MG63 (cell line): ENCODE measurements at places on chromosomes 4 and X.

GRCh38 chr4:180314972-180315371 lies 1928.2 kb upstream of the TENM3 start:
- DNase-seq: no peak

DNA sequence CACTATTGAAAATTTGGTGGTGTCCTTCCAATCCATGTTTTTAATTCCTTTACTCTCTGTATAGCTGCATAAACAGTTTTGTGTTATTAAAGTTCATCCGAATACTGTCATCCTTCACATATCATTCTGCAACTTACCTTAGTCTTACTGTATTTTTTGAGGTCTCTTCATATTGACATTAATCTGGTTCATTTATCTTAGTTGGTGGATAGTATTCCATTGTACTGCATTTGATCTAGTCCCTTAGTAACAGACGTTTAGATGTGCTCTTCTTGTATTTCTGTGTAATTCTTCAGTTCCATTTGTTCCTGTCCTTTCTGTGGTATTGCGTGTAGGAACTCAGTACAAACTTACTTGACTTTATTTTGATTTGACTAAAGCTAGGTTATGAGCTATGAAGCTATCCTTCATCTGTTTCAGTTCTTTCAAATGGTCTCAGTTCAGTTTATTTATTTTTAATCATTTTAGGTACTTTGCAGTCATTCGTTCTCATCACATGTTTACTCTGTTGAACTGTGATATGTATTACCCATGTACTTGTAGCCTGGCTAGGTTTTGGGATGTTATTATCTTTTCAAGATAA lies 41.3 kb downstream of the RAPGEF2 start:
- DNase-seq: no peak

GRCh38 chrX:16018291-16018690 lies 105.1 kb upstream of the GRPR start:
- DNase-seq: no peak

DNA sequence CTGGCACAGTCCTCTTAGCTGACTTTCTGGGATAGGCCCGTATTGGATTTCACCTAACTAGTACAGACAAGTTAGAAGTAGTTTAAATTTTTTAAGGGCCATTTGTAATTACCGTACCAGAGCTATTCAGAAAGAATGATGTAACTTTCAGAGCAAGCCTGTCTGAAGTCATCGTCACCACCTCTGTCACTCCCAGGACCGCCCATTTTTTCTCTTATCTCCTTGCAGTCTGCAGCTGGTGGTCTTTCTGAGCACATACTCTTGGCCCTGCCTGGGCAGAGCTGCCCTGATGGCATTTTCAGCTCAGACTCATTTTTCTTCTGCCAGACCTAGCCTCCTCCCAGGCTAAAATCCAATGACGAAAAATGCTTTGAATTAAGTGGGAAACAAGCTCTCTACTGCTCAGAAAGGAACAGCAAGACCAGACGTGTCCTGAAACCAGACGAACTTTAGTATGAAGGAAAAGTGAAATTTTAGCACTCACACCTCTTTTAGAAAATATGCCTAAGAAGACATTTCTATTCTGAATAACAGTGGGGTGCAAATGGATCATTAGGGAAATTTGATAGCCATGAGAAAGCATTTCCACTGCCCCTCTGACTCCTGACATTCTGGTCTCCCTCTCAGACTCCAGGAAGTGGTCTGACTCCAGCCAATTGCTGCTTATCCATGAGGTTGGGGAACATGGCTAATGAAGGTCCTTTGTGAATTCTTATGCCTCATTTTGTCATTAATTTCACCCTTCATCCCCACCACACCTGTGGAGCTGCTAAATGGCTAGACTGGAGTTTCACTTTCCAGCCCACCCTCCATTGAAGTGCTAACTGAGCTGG lies 162.4 kb upstream of the GYPA start:
- no peak for DNase-seq

- no peak for DNase-seq
Measured at GRCh38 chrX:131060147-131060546, 2.0 kb downstream of the ARHGAP36 start.

GRCh38 chr4:75561789-75562188 lies 5.9 kb downstream of the ODAPH start:
- DNase-seq: no peak

DNA sequence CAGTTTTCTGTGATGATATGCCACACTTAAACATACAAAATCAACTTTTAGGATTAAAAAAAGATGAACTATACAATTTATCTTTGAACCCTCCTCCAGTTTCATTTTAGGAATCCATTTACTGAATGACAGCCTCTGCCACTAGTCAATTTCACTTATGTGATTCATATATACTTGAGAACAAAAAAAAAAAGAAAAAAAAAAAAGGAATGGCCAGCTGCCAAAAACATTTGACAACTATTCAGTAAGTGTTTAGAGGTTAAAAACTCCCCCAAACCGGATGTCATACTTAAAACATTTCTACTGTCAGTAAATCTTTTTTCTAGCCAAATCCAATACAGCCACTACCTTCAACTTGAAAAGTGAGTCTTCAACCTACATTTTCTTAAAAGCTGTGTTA lies 266.7 kb upstream of the MAGEB2 start:
- no peak for DNase-seq

GRCh38 chrX:118736394-118737010 lies 9.1 kb downstream of the IL13RA1 start:
- peak; percentile 50 for DNase-seq

DNA sequence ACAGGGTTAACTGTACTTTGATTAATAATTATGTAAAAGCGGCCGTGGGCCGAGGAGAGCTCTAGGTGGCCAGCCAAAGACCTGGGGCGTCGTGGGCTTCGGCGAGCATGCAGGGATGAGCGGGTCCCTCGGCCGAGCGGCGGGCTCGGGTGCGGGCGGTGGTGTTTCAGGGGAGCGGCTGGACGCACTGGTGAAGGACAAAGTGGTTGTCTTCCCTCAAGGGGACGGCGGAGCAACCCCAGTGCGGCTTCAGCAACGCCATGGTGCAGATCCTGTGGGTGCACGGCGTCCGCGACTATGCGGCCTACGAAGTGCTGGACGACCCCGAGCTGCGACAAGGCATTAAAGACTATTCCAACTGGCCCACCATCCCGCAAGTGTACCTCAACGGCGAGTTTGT lies 103.0 kb upstream of the C1GALT1C1 start:
- no peak for DNase-seq

GRCh38 chr4:98932539-98932938 lies 3.6 kb upstream of the EIF4E start:
- DNase-seq: no peak

DNA sequence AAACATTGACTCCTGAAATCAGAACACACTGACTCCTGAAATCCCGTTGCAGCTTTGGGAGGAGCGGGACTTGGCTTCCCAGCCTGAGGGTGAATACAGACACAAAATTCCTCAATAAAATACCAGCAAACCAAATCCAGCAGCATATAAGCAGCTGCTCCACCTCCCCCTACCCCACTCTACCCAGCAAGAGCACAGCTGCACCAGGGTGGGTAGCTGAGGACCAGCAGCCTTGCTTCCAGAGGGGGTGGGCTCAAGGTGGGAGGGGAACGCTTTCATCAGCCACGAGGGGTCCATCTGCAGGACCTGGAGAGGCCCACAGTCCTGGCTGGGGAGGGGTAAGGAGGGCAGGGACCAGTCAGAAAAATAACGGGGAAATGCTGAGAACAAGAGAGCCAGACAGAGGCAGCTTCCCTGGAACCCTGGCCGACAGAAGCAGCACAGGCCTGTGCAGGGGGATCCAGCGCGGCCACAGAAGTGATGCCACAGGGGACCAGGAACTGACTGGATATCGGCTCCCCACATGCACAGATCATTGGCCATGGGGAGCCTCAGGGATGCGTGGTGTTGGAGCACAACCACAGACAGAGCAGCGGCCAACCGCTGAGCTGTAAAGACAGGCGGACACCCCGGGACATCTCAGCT lies 49.8 kb downstream of the FGFRL1 start:
- no peak for DNase-seq

DNA sequence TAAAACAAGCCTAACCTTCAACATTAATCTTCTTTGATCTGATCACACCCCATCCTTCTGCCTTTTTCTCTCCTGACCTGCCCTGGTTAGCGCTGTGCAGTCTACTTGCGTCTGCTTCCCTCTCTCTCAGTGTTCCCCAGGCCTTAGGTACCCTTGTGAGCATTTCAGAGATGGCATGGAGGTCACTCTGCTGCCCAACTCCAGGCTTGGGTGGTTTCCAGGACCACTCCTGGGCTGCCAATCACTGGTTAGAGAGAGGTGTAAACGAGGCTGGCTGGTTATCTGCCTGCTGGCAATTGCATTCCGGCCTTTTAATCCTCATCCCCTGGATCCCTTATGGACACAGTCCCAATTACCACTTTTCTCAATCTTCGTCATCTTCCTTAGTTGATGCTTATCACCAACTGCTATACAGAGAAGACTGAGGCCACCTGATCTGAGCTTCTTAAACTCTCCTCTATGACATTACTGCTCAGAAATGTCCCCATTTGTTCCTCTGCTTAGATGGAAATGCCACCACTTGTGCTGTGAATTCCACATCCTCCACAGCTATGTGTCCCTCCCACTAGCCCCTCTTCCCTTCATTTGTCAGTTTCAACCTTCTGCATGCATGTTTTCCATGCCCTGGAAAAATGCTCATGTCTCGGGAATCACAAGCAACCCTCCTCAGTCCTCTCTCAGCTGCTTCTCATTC lies 29.0 kb upstream of the BCLAF3 start:
- no peak for DNase-seq

DNA sequence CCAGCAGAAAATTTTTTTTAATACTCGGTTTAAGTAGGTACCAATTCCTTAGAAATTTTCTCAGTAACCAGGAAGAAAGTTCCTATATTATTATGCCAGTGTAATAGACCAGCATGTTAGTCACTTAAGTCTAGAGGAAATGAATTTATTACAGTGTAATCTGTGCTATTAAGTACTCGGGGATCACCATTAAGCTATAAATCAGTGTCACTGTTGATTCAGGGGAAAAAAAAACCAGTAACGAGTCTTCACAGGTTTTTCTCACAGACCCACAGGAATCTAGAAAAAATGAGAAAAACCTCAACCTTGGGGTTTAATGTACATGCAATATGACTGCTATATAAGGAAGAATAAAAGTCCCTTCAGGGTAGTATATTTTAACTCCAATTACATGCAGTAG lies 138.3 kb upstream of the IL1RAPL2 start:
- DNase-seq: no peak

GRCh38 chr4:15551740-15552446 lies 82.2 kb downstream of the CC2D2A start:
- no peak for DNase-seq

DNA sequence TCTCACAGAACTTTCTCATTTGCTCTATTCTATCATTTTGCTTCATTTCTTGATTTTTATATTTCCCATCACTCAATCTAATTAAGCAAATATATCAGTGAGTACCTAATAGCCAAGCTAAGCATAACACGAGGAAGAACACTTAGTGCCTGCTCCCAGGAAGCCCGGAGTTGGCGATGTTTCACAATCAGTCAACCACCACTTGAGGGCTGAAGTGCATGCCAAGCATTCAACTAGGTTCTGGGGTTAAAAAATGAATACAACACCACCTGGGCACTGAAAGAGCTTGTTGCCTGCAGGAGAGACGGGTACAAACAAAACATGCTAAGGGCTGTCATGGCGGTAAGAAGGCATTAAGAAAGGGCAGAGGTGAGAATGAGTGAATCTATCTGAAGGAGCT lies 47.5 kb downstream of the UCHL1 start:
- DNase-seq: no peak

DNA sequence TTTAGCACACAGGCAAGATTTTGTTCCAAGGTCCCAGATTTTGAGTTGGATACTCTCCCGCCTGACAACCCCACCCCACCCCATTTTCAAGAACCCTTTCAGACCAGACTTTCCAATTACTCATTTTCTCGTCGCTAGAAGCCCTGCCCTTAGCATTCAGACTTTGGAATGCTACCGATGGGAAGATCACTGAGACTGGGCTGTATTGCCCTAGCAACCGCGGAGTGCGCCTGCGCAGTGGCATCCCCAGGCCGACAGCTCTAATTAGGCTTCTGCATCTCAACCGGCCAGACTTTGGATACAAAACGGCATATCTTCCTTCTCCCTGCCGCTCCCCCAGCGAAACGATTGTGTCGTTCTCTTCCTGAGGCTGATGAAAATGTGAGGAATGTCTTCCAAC lies 3.4 kb downstream of the MAGEE2 start:
- DNase-seq: no peak

DNA sequence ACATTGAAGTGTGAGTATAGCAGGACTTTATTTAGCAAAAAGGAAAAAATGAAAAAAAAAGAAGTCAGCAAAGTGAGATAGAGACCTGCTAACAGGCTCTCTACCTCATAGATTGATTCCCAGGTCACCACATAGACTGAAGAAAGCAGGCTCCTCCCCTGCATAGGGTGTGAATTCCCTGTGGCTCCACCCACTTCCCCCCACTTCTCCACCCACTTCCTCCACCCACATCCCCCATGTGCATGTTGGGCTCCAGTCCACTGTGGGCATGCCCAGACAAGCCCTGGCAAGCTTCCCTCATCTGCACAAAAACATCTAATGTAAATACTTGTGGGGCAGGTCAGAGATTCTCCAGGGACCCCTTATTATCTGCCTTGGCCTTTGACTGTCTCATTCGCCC lies 97.8 kb downstream of the TMEM47 start:
- DNase-seq: no peak

- no peak for DNase-seq
Measured at GRCh38 chr4:90027565-90027964, 99.6 kb upstream of the CCSER1 start.

- DNase-seq: no peak
Measured at GRCh38 chrX:96700625-96701024, 16.0 kb downstream of the DIAPH2 start.

GRCh38 chr4:166091912-166092510 lies 219.0 kb downstream of the TLL1 start:
- no peak for DNase-seq

- no peak for DNase-seq
Measured at GRCh38 chrX:340641-341423, 22.2 kb upstream of the GTPBP6 start.

DNA sequence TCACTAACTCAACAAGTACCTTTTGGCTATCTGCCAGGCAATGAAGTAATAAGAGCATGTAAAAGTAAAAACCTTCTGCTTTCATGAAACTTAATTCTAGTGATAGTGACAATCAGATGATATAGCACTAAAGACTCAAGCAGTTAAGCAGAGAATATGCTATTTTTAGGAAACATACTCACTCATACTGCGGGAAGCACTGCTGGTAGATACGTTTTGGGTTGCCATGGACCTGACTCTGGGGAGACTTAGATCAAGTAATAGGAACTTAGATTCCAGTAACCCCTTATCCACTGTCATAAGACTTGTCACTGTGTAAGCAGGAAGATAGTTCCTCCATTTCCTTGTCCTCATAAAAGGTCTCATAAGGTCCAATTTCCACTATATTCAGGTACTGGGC lies 386.3 kb downstream of the DMD start:
- DNase-seq: no peak

DNA sequence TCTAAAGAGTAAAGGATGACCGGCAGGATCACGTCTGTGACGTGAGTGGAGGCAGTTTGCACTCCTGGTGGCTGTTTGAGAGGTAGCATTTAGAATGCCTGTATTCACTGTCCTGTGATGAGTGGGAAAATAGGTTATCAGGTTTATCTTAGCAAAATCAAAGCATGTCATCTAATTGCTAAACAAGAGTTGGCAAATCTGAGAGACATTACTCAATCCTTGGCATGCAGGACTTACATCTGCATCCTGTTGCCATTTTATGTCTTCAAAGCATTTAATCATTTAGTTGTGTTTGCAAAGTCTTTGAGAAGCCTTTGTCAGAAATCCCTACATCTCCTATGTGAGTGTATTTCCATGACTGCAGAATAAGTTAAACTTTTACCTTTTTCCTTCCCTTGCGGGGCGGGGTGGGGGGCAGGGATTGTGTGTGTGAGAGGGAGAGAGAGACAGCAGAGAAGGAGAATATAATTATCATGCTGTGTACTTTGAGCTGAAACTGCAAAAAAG lies 41.4 kb upstream of the MSANTD1 start:
- no peak for DNase-seq
